Left kidney (tissue), 8 donors: ENCODE measurements at places on chromosomes 7 and 10.

- no peak for DNase-seq
Observed at GRCh38 chr10:3874990-3875841, 90.2 kb upstream of the KLF6 start.

DNA sequence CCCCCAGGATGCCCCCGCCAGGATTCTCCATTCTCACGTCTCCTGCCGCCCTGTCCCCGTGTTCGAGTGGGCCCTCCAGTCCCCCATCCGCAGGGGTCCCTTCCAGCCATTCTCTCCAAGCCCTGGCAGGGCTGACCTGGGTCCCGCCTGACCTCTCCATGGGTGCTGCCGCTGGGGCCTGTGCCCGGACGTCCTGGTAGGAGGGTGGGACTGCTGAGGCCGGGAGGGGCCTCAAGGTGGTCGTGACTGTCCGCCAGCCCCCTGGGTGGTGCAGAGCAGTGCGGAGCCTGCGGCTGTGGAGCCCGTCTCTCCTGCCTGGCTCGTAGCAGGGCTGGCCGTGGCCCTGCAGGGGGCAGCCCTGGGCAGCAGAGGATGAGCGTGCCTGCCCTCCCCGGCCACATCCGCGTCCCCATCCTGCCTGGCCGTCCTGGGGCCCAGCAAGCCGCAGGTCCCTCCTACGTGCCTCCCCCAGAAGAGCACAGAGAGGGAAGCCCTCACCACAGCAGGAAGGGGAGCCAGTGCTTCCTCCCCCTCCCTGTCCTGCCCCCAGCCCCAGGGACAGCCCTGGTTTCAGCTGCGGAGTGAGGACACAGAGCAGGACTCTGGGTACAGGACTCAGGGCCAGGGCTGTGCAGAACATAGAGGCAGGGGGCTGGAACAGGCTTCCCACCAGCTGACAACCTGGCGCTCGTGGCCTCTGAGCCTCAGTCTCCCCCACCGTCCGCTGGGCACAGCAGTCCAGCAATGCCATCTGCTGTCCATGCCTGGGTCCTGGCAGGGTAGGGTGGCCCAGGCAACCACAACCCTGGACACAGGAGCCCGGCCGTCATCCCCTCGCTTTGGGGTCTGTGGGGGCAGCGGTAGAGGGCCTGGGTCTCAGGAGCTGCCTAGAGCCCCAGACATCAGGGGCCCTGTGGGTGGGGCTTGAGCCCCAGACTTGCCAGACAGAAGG, 1.5 kb upstream of the GRIFIN start:
- DNase-seq = no peak

GRCh38 chr7:151795168-151795811, 81.6 kb downstream of the PRKAG2 start:
- DNase-seq = no peak

DNA sequence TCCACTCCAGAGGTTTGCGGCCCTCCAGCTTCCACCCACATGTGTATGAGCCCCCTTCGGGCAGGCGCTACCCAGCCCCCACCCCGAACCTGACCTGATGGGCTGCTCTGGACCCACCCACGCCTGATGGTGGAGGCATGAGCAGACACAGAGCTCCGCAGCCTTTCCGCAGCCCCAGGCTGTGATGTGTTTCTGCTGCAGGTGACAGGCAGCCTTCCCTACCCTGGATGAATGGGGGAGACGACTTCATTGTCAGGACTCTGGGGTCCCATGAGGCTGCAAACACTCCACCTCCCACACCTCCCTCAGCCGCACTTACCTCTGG, 61.2 kb downstream of the OAT start:
- no peak for DNase-seq

- DNase-seq = no peak
Observed at GRCh38 chr7:50595491-50596102, 30.4 kb upstream of the DDC start.

DNA sequence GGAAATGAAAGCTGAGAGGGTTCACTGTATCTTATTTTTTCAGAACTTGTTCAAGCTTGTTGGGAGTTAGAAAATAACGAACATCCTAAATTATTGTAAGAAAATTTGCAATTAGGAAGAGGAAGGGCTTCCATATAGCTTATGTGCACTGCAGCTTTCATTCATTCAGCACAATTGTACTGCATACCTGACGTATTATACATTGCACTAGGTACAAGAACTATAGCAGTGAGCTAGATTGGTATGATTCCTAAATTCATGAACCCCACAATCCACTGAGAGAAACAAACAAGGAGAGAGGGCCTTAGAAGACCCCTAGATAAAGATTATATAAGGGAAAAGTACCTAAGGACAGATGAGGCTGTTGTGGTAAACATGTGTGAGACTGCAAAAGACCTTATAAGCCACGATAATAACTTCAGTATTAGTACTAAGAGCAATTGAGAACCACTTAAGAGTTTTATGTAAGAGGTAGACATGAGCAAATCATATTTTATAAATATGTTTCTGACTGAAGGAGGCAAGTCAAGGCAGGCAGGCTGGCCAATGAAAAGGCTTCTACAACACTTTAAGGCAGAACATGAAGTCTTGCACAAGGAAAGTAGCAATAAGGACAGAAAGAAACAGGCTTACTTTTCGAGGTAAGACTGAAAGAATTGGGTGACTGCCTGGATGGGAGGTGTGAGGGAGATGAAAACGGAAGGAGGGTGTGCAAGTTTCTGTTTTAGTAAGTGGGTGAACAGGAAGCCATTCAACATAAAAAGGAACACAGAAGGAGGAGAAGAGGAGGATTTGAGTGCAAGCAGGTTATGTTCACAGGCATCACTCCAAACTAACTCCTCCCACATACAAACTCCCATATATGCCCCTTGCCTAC, 77.9 kb upstream of the LRRN3 start:
- no peak for DNase-seq

- no peak for DNase-seq
Observed at GRCh38 chr10:52451817-52452216, 137.7 kb downstream of the DKK1 start.

DNA sequence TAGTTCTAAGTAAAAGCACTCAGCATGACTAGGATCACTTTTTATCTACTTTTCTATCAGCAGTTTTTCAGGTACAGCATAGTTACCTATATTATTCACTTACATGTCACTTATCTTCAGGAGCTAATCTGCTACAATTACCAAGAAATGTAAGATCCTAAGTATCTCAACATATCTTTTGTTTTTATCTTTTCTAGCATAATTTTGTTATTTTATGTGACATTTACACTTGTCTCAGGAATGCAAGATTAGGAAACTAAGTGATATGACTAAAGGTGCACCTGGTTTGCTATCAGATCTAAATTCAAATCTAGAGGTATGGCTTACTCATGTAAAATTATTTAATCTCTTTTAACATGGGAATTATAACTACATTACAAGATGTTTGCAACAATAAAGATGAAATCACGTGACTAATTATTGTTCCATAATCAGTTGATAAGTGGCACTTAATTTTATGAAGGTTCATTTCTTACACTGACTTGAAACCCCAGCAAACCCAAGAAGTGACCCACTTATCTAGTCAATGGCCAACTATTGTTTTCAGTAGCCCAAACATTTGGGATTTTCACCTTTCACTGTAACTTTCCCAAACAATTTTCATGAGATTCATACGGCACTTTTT, 390.3 kb upstream of the PCDH15 start:
- DNase-seq = no peak

DNA sequence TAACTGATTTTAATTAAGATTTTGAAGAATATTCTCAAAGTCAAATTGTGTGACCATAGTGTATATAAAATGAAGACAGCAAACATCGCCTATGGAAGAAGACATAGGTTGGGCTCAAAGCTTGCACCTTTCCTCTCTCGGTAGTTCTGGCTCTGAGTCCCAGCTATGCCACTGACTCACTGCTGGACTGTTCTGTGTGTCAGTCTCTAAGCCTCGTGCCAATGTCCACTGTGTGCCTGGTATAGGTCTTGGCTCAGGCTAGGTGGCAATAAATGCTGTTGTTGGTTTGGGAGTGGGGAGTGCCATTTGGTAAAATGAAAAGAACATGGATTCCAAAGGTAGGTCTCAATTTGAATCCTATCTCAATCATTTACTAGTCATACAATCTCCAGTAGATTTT, 137.5 kb upstream of the RHEB start:
- no peak for DNase-seq

DNA sequence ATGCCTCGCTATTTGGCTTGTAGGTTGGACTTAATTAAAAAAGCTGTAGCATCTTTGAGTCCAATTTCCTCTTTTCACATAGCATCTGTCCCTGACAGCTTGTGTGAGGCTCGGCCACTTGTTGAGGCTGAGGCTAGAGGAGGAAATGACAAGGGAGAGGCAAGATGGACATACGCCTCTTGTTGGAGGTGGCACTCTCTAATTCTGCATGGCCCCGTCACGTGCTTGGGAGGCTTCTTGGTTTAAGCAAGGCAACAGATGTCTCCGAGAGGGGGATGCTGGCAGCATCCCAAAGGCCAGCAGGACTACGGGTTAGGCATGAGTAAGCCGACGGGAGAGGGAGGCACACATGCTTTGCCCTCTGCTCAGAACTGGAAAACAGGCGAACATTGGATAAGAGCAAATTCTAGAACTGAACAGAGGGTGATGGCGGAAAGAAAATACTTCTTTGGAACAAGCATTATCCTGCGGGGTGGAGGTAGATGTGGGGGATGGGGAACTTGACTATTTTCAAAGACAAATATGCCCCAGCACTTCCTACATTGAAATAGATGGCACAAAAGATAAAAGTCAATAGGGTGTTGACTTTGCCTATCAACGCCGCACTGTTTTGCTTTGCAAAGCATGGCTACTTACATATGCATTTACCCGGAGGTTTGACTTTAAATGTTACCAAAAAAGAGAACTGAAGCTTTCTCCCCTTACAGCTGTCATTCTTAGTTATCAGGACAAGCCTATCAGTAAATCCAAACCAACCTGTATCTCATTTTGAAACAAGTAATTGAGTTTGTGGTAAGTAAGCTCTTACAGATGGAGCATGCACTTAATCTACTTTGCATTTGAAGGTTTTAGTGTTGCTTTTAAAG, 94.8 kb downstream of the CHN2 start:
- no peak for DNase-seq

GRCh38 chr7:32659853-32660252, 164.6 kb downstream of the AVL9 start:
- DNase-seq = no peak

DNA sequence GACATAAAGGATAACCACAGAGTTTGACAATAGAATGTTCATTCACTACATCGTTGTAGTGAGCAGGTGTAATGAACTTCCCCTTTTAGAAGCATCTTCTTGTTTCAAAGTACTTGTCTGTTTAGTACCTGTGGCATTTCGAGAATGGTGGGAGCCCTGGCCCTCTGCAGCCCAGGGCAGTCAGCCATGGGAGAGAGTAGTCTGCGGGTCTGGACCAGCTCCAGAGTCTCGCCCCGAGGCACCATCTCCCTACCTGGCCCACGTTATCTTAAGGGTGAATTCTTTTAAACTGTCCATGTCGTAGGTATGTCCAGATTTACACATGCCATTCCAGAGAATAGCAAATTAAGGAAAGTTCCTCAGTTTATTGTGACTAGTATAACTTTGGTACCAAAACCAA, 99.7 kb downstream of the BMPR1A start:
- no peak for DNase-seq

DNA sequence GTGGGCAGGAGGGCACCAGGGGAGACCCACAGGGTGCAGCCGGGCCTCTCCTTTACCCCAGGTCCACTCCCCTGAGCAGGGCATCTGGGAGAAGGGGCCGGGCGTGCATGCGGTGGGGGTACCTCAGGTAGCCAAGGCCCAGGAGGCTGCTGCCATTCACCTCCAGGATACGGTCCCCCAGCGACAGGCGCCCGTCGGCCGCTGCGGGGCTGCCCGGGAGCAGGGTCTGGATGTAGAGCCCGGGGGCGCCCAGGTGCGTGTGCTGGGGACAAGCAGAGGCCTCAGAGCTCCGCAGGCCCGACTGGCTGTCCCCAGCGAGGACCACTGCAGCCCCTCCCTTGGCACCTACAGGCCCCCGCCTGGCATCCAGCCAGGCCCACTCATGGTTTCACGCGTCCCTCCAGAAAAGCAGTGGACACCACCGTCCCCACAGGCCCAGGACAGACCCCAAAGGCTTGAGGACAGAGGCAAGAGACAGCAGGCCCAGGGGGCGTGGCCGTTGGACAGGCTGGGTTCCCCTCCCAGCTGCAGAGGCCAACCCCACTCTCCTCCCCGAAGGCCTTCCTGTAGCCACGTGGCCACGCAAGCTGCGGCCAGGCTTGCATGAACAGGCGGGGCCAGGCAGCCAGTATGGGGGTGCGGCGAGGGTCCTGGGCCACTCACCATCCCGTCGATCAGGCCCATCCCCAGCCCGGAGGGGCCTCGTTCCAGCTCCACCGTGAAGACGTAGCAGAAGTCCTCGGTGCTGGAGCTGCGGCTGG, 24.3 kb downstream of the AP5Z1 start:
- DNase-seq = no peak

- no peak for DNase-seq
Observed at GRCh38 chr7:1423264-1423811, 35.9 kb downstream of the MICALL2 start.

DNA sequence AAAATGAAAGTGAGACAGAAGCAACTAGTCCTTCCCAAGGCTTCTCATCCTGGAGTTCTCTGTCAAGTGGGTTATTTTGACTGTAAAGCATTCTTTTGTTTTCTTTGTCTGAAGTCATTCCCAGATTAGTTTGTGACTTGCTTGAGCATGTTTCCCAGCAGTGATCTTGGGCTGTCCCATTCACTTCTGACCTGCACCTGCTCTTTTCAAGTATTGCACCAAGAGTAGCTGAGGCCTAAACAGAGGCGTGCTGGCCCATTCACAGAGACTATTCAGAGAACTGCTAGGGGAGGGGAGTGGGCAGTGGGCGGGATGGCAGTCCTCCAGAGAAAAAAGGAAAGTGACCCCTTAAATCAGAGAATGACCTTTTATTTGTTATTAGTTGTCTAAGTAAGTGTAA, 61.3 kb downstream of the CACNA2D1 start:
- no peak for DNase-seq
